ENCODE measurements at places on chromosomes 1 and 21.
A peak's percentile ranks its signal among the peaks of the same experiment; 100 is the strongest.

DNA sequence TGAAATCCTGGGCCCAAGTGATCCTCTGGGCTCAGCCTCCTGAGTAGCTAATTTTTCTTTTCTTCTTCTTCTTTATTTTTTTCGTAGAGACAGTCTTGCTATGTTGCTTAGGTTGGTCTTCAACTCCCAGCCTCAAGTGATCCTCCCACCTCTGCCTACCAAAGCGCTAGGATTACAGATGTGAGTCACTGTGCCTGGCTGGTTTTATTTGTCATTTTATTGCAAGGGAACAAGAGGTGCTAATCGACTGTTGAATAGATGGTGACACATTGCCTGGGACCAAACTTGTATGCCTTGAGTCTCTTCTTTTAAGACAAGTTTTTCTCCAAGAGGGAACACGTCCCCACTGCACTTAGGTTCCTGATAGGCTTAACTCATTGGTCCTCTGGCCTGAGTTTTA, 20.0 kb upstream of the KLHDC8A start:
- DNase-seq, result no peak

- DNase-seq, result no peak
Measured at GRCh38 chr1:29753244-29753643, 516.9 kb downstream of the PTPRU start.

DNA sequence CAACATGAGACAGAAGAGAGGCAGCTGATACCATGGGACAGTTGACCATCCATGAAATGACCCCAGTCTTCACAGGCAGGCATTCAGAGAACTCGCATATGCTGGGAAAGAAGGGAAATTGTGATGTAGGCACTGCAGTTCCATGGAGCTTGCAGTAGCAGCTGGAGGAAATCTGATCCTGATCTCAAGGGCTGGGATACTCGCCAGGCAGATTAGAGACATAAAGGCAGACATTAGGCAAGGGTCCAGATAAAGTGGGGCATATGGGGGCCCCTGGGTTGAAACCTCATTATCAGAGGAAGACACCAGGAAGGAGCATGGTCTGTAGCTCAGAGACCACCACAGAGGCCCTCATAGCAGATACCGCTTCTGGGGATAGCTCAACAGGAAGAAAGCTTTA, 48.7 kb upstream of the TNR start:
- no peak for DNase-seq

GRCh38 chr1:234529095-234529949, 50.3 kb upstream of the TARBP1 start:
- DNase-seq, result no peak

DNA sequence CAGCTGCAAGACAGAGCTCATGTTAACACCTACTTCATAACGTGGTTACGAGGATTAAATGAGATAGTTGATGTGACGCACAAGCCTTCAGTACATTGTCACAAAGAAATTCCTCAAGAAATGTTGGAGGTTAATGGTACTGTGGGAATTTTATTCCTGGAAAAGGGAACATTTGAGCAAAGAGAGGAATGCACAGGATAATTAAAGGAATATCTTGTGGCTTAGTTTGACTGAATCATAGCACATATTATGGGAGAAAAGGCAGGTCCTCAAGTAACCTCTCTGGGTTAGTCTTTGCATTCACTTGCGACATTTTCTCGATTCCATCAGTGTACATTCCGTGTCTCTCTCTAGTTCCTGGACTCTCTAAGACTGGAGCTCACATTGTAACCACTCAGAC, 300.2 kb upstream of the DUSP10 start:
- DNase-seq, result no peak

- DNase-seq, result no peak
Measured at GRCh38 chr21:42855171-42855936, 24.0 kb downstream of the WDR4 start.

GRCh38 chr1:224579526-224579925, 36.6 kb upstream of the CNIH3 start:
- no peak for DNase-seq

GRCh38 chr1:231850786-231851185, 224.2 kb downstream of the DISC1 start:
- DNase-seq, result no peak

GRCh38 chr1:64686828-64687724, 57.8 kb upstream of the RAVER2 start:
- peak; percentile 38 for DNase-seq

GRCh38 chr1:30689901-30690645, 33.3 kb downstream of the MATN1 start:
- no peak for DNase-seq

- no peak for DNase-seq
Measured at GRCh38 chr1:58898739-58899586, 115.1 kb upstream of the JUN start.

GRCh38 chr1:111364690-111365089, 62.8 kb downstream of the OVGP1 start:
- DNase-seq, result no peak

GRCh38 chr1:53608071-53608470, 130.9 kb downstream of the GLIS1 start:
- no peak for DNase-seq

- no peak for DNase-seq
Measured at GRCh38 chr1:145916745-145917144, 1.8 kb downstream of the PEX11B start.

DNA sequence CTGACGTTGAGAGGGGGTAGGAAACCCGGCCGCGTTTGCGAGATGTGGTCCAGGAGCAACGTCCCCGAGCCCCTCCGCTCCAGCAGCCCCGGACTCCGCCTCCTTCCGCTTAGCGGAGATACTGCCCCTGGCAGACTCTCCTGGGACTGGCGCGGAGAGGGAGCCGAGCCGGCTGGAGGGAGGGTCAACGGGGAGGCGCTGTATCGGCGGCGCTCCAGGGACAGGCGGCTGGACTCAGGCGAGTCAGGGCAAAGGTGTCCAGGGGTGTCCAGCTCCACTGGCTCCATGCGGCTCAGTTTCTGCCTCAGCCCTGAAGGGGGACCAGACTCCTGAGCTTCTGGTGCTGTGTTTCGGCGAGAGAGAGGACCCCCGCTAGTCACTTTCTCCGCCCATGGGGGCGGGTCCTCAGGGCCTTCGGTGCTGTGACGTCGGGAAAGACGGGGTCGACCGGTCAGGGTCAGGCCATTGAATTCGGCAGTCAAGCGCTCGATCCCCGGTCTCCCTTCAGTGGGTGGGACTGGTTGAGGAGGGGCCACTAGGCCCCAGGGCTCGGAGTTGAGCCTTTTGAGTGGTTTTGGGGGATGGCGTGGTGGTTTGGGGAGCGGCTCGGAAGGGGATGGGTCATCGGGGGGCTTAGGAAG, 2.8 kb upstream of the LIX1L start:
- peak; percentile 53 for DNase-seq

DNA sequence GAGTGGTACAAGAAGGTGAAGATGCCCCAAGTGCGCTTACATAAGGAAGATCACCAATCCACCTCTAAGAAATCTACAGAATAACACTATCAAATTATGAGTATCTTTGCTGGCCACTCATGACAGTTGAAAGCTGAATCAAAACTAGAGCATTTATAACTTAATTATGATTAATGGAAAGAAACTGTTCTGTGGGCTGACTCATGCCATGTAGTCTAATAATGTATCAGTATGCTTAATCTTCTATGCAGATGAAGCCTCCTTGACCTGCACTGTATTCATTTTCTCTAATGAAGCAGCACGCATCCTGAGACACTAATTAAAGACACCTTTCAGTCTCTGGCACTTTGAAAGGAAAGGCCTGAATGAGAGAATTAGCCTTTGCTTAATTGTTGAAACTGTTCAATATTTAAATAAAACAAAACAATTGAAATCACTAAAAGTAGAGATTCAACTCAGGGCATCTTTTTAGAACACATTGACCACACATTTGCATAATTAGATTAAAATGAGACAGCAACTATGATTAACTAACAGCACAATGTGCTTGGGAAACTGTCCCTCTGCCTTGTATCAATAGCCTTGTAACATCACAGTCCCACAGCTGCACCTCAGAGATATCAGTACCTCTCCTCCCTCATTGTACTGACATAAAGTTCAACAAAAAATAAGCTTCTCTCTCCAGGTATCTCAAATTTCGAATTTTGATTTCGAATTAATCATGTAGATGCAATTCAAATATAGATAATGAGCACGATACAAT, 105.6 kb downstream of the NTPCR start:
- no peak for DNase-seq

DNA sequence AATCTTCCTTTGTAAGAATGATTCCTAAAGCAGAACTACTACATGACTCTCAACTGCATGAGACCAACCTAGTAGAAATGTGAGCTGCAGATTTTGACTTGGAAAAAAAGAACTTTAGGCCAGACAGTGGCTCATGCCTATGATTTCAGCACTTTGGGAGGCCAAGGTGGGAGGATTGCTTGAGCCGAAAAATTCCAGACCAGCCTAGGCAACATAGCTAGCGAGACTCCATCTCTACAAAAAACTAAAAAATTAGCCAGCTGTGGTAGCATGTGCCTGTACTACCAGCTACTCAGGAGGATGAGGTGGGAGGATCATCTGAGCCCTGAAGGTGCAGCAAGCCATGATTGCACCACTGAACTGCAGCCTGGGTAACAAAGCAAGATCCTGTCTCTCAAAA, 24.7 kb upstream of the ITLN2 start:
- no peak for DNase-seq

- DNase-seq, result no peak
Measured at GRCh38 chr1:64514197-64514765, 44.4 kb downstream of the CACHD1 start.

DNA sequence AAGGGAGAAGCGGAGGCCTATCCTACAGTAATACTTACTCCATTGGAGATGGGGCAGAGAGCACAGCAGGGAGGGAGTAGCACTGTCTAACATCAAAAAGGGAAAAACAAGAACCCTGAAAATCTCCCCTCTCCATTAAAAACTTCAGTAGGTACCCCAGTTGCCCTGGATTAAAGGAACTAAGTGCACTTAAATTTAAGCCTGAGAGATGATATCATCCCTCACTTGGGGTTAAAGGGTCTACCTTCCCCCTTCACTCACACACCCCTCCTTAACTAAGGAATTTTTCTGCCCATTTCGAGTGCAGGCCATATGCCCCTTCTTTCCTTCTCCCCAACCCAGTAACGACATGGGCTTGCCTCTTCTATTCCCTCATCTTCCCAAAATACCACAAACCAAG, 3.7 kb upstream of the MTMR11 start:
- DNase-seq, result no peak

GRCh38 chr1:14222086-14222485, 376.4 kb upstream of the KAZN start:
- DNase-seq, result no peak

GRCh38 chr1:14778898-14779865, 180.7 kb downstream of the KAZN start:
- DNase-seq, result peak; percentile 19

DNA sequence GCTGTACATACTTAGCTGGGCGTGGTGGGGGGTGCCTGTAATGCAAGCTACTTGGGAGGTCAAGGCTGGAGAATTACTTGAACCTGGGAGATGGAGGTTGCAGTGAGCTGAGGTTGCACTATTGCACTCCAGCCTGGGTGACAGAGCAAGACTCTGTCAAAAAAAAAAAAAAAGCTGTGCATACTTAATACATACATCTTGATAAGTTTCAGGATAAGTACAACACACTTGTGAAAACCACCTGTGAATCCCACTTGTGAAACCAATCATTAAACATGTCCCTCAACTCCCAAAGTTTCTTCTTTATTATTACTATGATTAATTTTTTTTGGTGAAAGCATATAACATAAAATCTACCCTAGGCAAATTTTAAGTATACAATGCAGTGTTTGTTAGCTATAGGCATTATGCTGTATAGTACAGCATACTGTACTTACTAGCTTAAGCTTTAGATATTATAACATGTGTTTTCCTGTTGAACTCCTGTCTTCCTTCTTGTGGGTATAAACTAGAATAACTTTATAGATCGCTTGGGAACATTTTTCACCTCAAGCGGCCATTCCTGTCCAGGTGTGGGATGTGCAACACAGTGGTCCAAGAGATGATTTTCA, 41.4 kb downstream of the DISC1 start:
- DNase-seq, result no peak

DNA sequence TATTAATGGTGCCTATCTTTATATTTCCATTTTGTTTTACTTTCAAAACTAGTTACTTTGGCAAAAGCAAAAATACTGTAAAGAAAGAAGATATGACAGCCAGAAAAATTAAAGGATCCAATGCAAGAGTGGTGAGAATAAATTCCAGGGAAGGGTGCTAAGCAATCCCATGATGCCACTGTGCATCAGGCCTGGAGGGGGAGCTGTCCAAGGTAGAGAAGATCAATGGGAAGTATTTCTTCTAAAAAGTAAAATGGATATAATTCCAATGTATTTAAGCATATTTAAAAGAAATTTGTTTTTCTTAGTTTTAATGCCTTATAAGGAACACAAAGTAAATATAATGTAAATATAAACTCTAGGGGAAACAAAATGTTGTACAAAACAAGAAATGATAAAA, 1382.2 kb upstream of the B3GALT2 start:
- DNase-seq, result no peak

DNA sequence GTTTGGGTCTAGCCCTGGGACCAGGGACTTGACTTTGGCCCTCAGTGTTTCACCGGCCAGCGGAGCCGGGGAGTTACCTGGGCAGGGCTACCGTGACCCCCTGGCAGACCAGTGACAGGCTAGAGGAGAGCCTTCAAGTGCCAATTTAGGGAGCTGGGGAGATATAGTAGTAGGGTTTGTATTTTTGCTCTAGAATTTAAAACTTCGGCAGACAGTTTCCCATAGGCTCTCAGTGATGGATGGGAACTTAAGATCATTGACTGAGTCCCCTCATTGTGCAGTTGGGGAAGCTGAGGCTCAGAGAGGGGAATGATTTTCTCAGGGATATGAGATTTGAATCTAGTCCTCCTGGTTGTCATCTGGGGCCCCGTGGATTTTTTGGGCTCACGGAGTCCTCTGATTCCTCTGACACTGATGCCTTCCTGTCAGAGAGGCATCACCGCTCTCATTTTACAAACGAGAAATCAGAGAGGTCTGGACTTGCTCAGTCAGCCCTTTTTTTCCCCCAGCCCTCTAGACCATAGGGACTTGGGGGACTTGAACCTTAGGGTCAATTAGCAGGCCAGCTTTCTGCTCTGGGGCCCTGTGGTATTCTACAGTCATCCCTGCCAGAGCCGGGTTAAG, 58.3 kb upstream of the ACOT11 start:
- DNase-seq, result no peak

DNA sequence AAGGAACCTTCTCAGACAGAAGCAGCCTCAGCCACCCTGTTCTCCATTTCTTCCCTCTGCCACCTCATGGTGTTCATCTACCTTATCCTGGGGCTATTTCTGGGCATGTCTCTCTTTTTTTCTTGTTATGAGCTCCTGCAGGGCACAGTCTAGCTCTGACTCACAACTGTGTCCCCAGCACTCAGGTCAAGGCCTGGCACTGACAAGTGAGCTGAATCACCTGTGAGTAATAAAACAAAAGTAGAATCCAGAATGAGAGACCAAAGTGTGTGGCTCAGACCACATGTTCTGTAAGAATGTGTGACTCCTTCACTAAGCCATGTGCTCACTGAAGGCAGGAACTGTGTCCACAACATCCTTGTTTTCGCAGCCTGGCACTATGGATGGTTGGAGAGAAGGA, 23.2 kb downstream of the C1orf94 start:
- DNase-seq, result no peak

- DNase-seq, result no peak
Measured at GRCh38 chr1:11176081-11176706, 13.0 kb upstream of the ANGPTL7 start.
